Psoas muscle (tissue), 8 donors: ENCODE measurements at places on chromosomes 7 and 10. TPM values are rescaled to one million over a fixed set of nuclear protein-coding genes. Genes with fewer than 3 reads are reported as not detected.

DNA sequence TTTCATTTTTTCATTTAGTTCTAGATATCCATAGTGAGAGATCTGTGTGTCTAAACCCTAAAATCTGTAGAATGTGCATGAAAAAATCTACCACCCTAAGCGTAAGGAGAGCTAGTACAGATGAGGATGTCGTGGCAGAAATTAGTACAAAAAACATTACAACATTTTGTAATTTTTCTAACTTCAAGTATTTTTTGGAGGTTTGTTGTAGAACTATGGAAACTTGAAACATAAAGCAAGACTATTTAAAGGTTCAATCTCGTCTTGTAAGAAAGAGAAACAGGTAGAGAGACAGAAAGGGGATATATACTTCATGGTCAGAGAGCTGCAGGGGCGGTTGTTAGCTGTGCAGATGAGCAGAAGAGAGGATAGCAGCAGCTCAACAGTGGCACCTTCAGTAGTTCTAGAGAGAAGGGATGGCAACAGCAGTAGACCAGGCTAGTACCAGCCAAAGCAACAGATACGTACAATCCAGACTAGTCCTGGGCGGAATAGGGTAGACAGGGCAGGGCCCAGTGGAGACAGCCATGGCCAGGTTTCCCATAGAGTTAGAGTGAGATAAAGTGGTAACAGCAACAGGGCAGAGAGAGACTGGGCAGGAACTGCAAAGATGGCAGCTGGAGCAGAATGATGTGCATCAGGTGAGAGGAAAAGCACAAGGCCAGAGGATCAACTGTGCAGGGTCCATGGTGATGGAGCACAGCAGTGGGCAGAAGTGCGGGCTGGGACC, 145.2 kb downstream of the FRMD4A start:
- no peak for DNase-seq

DNA sequence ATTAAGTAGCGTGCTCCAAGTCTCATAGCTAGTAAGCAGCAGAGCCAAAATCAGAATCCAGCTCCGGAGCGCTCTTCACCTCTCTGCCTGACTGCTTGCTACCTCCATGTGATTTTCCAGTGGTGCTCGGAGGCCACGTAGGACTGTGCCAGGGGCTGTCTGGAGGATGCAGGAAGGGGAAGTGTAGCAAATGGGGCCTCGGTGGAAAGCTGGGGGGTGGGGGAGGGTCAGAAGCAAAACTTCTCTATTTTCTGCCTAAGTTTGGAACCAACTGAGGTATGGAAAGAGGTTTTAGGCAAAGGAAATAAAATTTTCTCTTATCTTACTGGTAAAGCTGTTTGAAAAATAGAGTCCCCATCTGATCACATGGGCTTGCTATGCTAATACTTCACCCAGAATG, 108.7 kb downstream of the TBXAS1 start:
- DNase-seq: no peak

DNA sequence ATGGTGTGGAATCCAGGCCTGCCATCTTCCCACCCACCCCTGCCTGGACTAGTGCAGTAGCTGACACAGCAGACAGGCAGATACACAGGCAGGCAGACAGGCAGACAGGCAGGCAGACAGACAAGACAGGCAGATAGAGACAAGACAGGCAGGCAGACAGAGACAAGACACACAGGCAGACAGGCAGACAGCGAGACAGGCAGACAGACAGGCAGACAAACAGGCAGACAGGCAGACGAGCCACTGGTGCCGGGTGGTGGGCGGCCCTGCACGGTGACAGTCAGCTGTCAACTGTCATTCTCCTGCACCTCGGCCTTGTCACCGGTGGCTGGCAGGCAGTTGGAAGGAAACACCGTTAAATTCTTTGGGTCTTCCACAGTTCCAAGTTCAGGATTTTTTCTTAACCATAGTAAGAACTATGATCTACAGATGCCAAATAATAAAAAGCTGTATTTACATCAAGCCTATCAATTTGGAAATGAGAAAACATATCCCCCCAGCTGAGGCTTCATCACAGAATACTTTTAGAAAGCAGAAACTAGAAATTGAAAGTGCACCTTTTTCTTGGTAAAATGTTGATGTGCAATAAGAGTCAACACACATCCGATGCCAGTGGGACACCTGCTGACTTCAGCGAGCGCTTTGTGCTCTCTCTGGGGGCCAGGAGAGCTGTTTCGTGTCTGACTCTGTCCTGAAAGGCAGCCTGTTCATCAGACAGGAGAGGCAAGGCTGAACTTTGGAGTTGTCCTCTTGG, 250.4 kb downstream of the DNAJB6 start:
- no peak for DNase-seq

- no peak for DNase-seq
Observed at GRCh38 chr10:68135362-68135761, 26.1 kb downstream of the MYPN start.

GRCh38 chr7:2644562-2645273, 12.9 kb downstream of the TTYH3 start:
- no peak for DNase-seq

- DNase-seq: peak; percentile 47
Observed at GRCh38 chr10:133012573-133013359, 70.4 kb upstream of the CFAP46 start.

- DNase-seq: no peak
Observed at GRCh38 chr10:44898665-44899064, 12.5 kb upstream of the TMEM72 start.

- DNase-seq: no peak
Observed at GRCh38 chr7:103686064-103686463, 240.1 kb upstream of the SLC26A5 start.

GNG11 gene
- 6.3 TPM for total RNA-seq

RAMP3 gene
- 9.9 TPM for total RNA-seq

TMEM196 gene
- total RNA-seq: not detected

FANK1 gene
- total RNA-seq: not detected

PHKG1 gene
- 32.2 TPM for total RNA-seq

SPDYE5 gene
- not detected for total RNA-seq

PRSS37 gene
- not detected for total RNA-seq

EBLN1 gene
- not detected for total RNA-seq

KDM7A gene
- 31.5 TPM for total RNA-seq

PAPSS2 gene
- 5.6 TPM for total RNA-seq

ACTL6B gene
- not detected for total RNA-seq
